ENCODE measurements at places on chromosomes 12 and 14. TPM values are rescaled to one million over a fixed set of nuclear protein-coding genes. Genes with fewer than 3 reads are reported as not detected.
A peak's percentile ranks its signal among the peaks of the same experiment; 100 is the strongest.

Gene SLC22A17
- total RNA-seq, result 6.7 TPM

Gene TAS2R31
- 2.0 TPM for total RNA-seq

GRCh38 chr12:24948757-24949722 is at the start of gene BCAT1:
Gene BCAT1 (minus strand): TSS chr12:24949101. CDS start chr12:24948932, 169 bp downstream.
- no peaks in the 10 kb centered on the region for H3K36me3 ChIP-seq
- DNase-seq, result peak; percentile 44
- H3K4me3 ChIP-seq, result peak within 1 kb of the TSS; percentile 25
- no peaks in the 10 kb centered on the region for H3K4me1 ChIP-seq

- no peaks in the 10 kb centered on the region for H3K36me3 ChIP-seq
- H3K4me1 ChIP-seq, result no peaks in the 10 kb centered on the region
- H3K27me3 ChIP-seq, result no peaks in the 10 kb centered on the region
- DNase-seq, result no peak
- H3K27ac ChIP-seq, result no peak overlapping the region
Observed at GRCh38 chr12:10551375-10551774, 45.7 kb downstream of the EIF2S3B start.

GRCh38 chr14:78524766-78525165 is 354.6 kb downstream of the NRXN3 start:
- no peak overlapping the region for H3K27ac ChIP-seq
- H3K4me1 ChIP-seq, result no peaks in the 10 kb centered on the region
- no peaks in the 10 kb centered on the region for H3K36me3 ChIP-seq
- H3K4me3 ChIP-seq, result no peak overlapping the region

- H3K27ac ChIP-seq, result no peak overlapping the region
- no peaks in the 10 kb centered on the region for H3K27me3 ChIP-seq
- no peak overlapping the region for H3K4me3 ChIP-seq
Observed at GRCh38 chr14:100325958-100326357, 2.8 kb downstream of the SLC25A47 start.
